ENCODE measurements at places on chromosomes 5 and 9.

- no peak for DNase-seq
Measured at GRCh38 chr9:120985819-120986222, 59.2 kb upstream of the TRAF1 start.

DNA sequence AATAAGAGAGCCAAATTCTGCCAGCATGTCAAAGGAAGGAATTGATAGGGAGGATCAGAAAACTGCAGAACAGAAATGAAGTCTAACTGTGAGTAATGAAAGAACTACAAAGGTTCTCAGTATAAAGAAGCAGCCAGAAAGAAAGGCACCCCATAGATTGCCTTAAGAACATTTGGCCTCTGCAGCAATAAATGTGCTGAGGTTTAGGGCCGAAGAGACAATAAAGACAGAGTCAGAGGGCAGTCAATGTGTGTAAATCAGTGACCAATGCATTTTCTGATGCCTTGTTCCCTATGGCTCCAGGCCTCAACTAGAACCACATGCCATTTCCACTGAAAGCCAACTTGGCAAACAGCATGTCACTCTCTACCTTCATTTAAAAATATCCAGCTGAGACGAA lies 281.0 kb downstream of the HINT1 start:
- DNase-seq = no peak

DNA sequence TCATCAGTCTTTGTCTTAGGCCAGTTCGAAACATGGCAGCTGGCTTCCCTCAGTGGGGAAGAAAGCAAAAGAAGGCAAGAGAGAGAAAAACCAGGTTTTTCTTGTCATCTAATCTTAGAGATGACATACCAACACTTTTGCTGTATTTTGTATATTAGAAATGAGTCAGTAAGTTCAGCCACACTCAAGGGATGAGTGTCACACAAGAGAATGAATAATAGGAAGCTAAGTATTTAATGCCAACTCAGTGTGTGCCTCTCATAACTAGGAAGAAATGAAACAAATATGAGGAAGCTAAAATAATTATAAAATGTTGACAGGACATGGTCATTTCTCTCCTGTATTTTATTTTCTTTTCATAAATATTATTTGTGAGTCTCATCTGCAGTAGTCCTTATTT lies 65.3 kb downstream of the CDH12 start:
- DNase-seq = no peak

GRCh38 chr9:35349287-35349990 lies 140.5 kb upstream of the RUSC2 start:
- DNase-seq = no peak

GRCh38 chr9:108081112-108081511 lies 591.5 kb upstream of the KLF4 start:
- no peak for DNase-seq

- DNase-seq = no peak
Measured at GRCh38 chr5:144117412-144117811, 53.0 kb downstream of the YIPF5 start.

DNA sequence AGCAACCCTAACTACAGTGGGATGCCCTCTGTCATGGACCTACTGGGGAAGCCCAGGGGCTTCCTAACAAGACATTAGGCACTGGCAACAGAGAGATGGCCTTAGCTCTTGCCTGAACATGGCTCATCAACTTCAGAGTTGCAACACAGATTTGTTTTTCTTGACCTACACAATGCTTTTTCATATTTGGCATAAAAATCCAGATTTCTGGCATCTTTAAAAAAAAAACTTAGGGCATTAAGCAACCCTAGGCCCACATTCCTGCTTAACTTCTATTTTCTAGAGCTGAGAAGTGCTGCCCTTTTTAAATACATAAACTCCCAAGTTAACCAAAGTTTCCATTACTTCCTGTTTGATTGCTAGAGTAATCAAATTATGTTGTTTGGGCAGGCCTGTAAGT lies 8.0 kb downstream of the GRIA1 start:
- DNase-seq = no peak

GRCh38 chr5:135094339-135095051 lies 60.5 kb upstream of the PITX1 start:
- no peak for DNase-seq

- DNase-seq = no peak
Measured at GRCh38 chr9:23621188-23621587, 204.9 kb downstream of the ELAVL2 start.

DNA sequence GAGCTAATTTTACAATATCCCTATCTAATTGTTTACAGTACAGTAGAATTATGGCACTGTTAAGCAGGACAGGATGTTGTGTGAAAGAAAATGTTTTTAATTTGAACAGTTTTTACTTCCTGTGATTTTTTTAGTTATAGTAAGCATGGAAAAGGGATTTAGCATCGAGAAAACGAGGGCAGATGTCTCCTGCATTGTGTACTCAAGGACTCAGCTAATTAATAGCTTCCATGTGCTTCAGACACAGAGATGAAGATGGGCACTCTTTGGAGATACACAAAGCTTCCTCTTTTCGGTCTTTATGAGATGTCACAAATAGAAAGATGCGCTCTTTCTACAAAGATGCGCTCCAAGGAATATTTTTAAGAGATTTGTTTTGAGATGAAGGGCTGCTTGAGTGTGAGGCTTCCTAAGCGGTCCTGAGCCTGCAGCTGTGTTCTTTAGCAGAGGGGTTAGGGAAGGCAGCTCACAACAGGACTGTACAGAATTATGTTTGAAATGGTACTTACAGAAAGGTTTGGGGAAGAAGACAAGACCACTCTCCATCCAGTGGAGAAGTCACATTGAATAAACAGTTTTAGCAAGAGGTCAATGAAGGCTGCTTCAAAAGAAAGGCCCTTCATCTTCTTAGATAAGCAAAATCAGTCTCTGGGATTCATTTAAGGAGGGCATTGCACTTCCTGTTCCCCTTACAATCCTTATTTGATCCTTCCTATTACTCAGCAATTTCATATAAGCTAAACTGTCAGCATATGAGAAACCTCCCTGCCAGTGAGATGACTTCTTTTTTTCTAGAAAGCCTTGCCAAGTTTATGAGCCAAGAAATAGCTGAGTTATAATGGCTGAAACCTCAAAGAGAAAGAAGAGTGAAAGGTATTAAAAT lies 311.5 kb downstream of the EFNA5 start:
- no peak for DNase-seq

- no peak for DNase-seq
Measured at GRCh38 chr5:55997742-55998351, 3.1 kb upstream of the IL6ST start.

GRCh38 chr9:38417003-38417945 lies 7.0 kb downstream of the IGFBPL1 start:
- DNase-seq = no peak

- peak; percentile 84 for DNase-seq
Measured at GRCh38 chr9:96344458-96345180, 38.9 kb downstream of the SLC35D2 start.
